K562 (cell line): ENCODE measurements at places on chromosomes 3 and 15.

DNA sequence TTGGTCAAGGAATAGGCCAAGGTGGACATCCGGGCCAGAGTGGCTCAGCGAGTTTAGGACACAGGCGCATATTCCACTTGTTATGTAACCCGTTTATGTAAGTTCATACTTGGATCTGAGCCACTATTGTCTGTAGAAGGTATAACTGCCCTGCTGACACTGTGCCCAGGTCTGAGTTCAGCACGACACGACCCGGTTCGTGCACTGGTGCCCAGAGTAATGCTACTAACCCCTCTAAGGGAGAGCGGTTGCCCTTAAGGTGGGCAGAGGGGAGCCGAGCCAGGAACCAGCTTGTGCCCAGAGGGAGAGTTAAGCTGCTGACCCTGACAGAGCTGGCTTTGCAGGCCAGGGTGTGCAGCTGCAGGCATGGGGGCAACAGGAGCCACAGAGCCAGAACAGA lies 1.9 kb upstream of the ULK4 start:
- no peak for DNase-seq
- no peaks in the 10 kb centered on the region for H3K36me3 ChIP-seq
- H3K27ac ChIP-seq, result no peak overlapping the region
- H3K27me3 ChIP-seq, result no peaks in the 10 kb centered on the region

DNA sequence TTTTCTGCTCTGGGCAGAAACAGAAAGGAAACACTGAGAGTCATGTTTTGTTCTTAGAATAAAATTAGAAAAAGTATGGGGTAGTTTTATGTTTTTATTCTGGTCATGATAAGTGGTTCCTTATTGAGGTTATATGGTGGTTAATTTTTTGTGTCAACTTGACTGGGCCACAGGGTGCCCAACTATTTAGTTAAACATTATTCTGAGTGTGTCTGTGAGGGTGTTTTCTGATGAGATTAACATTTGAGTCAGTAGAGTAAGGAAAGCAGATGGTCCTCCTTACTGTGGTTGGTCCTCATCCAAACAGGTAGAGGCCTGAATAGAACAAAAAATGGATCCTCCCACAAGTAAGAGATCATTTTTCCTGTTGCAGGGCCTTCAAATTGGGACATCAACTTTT lies 98.9 kb downstream of the C3orf38 start:
- DNase-seq, result no peak
- no peaks in the 10 kb centered on the region for H3K36me3 ChIP-seq
- H3K27me3 ChIP-seq, result no peaks in the 10 kb centered on the region
- H3K27ac ChIP-seq, result no peak overlapping the region
- H3K4me1 ChIP-seq, result no peaks in the 10 kb centered on the region

DNA sequence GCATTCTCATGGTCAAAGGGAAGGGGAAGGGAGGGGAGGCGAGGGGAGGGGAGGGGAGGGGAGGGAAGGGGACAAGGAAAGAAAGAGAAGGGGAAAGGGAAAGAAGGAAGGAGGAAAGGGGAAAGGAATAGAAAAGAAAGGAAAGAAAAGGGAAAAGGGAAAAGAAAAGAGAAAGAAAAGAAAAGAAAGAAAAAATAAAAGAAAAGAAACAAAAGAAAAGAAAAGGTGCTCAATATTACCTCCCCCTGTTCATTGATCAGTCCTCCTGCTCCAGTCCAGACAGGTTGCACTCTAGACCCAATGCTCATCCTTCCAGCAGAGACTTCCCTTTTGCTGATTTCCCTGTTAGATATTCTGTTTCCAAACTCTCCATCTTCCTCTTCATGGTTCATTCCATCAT lies 18.0 kb upstream of the OR5K3 start:
- no peaks in the 10 kb centered on the region for H3K36me3 ChIP-seq
- no peak overlapping the region for H3K4me3 ChIP-seq
- no peaks in the 10 kb centered on the region for H3K4me1 ChIP-seq
- H3K27ac ChIP-seq, result no peak overlapping the region
- DNase-seq, result no peak

- H3K4me1 ChIP-seq, result peaks cover 2% of the 10 kb centered on the region; the same call in 2 of the 3 replicates
- no peak overlapping the region for H3K4me3 ChIP-seq
- no peaks in the 10 kb centered on the region for H3K27me3 ChIP-seq
- no peak for DNase-seq
- no peak overlapping the region for H3K27ac ChIP-seq
- peaks cover 65% of the 10 kb centered on the region for H3K36me3 ChIP-seq
Observed at GRCh38 chr3:185656321-185656840, 70.3 kb downstream of the SENP2 start.

GRCh38 chr15:34820110-34820509 lies 24.8 kb upstream of the ACTC1 start:
- no peaks in the 10 kb centered on the region for H3K27me3 ChIP-seq
- no peak for DNase-seq
- no peak overlapping the region for H3K4me3 ChIP-seq
- H3K27ac ChIP-seq, result no peak overlapping the region

- peaks cover 16% of the 10 kb centered on the region for H3K36me3 ChIP-seq
- DNase-seq, result no peak
- no peaks in the 10 kb centered on the region for H3K4me1 ChIP-seq
- H3K27me3 ChIP-seq, result no peaks in the 10 kb centered on the region
- no peak overlapping the region for H3K4me3 ChIP-seq
Observed at GRCh38 chr3:172384836-172385235, 63.4 kb downstream of the GHSR start.

DNA sequence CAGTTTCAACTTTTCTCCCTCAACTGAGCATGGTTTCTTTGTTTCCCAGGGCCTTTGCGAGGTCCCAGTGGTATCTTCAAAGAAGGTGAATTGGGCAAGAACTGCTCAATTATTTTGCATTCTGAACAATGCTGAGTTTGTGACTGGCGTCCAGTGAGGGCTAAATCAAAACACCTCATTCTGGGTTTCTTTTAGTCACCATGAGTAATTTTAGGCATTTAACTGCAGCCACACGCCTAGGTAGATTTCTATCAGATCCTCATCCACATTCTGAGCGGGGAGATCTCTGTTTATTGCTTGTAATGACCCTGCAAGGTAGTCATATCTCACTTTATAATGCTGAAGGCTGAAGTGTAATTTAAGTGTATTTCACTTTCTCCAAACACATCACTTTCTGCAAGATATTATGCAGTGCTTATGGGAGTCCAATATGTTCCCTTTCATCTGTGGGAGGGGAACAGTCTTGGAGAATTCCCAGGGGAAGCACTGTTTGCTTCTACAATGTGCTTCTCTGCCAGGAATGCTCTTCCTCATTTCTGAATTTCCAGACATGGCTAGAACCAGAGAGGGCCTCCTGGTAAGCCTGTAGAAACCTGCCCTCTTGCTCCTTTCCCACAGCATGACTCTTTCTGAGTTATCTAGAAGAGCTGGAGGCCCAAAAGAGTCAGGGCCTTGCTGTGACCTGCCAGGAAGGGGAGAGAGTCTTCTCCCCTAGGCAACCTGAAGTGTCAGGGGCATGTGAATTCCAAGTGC lies 91.7 kb downstream of the FRMD4B start:
- no peak overlapping the region for H3K27ac ChIP-seq
- H3K27me3 ChIP-seq, result peaks cover 7% of the 10 kb centered on the region; the same call in 1 of the 2 replicates
- H3K4me1 ChIP-seq, result no peaks in the 10 kb centered on the region
- H3K4me3 ChIP-seq, result no peak overlapping the region

DNA sequence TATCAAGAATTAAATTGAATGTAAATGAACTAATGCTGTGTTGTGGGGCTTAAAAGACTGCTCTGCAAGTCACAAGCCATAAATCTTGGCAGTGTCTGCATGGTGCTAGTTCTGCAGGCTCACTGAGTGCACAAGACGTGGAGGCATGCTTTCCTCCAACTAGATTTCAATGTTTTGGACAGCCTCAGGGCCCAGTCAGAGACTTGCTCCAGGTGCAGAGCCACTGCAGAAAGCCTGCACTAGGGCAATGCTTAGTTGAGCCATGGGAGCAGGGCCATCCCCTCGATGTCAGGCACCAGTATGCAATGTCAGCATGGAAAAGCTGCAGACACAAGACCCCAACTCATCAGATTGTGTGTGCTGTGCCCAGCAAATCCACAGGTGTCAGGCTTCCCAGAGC lies 234.5 kb upstream of the CDIN1 start:
- no peaks in the 10 kb centered on the region for H3K36me3 ChIP-seq
- H3K4me1 ChIP-seq, result no peaks in the 10 kb centered on the region
- no peak overlapping the region for H3K27ac ChIP-seq
- H3K27me3 ChIP-seq, result no peaks in the 10 kb centered on the region

DNA sequence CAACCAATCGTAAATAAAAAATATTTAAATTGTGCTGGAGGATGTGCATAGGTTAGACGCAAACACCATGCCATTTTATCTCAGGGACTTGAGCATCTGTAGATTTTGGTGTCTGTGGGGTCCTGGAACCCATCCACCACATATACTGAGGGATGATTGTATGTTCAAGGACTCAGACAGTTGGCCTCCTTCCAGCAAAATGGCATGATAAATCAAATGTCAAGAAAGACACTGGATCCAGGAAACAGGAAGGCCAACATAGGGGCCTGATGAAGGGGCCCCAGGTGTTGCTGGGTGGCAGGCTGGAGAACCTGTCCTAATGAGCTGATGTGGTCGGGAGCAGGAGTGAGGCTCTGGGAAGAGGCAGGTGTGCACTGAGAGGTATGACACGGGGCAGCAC lies 289.5 kb downstream of the GABRG3 start:
- H3K36me3 ChIP-seq, result no peaks in the 10 kb centered on the region
- no peak for DNase-seq
- no peak overlapping the region for H3K27ac ChIP-seq
- no peak overlapping the region for H3K4me3 ChIP-seq

DNA sequence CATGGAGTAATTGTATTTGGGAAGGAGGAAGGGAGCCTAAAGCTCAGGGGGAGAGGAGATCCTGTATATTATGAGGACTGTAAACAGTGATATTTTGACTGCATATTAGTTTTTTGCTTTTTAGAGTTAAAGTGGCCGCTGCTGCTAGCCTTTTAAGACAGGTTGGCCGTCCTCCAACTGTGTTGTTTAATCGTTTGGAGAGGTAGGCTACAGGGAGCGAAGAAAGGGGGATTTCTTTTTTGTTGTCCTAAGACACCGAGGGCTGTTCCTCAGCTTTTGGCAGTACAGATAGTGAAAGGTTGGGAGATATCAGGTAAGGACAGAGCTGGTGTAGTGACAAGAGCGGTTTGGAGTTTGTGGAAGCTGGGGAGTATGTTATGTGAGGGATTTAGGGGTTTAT lies 38.2 kb upstream of the RNF7 start:
- H3K4me1 ChIP-seq, result peaks cover 13% of the 10 kb centered on the region
- no peak for DNase-seq
- no peaks in the 10 kb centered on the region for H3K27me3 ChIP-seq
- H3K4me3 ChIP-seq, result no peak overlapping the region
- no peak overlapping the region for H3K27ac ChIP-seq
- H3K36me3 ChIP-seq, result no peaks in the 10 kb centered on the region

DNA sequence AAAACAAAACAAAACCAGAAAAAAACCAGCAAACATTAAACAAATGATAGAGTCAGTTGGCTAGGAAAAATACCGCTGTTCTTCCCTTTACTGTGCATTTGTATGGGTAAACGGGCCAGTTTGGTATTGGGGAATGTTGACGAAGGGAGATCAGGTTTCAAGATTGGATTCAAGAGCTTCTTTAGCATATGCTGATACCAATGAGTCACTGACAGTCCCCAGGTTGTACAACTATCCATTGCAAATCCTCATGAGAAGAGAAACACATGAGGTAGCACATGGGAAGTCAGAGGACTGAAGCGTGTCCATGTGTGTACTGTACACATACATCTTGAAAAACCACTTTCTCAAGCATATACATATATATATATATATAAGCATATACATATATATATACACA lies 25.6 kb downstream of the TIGIT start:
- DNase-seq, result no peak
- H3K36me3 ChIP-seq, result no peaks in the 10 kb centered on the region
- H3K27ac ChIP-seq, result no peak overlapping the region
- H3K4me1 ChIP-seq, result no peaks in the 10 kb centered on the region
- H3K27me3 ChIP-seq, result no peaks in the 10 kb centered on the region

DNA sequence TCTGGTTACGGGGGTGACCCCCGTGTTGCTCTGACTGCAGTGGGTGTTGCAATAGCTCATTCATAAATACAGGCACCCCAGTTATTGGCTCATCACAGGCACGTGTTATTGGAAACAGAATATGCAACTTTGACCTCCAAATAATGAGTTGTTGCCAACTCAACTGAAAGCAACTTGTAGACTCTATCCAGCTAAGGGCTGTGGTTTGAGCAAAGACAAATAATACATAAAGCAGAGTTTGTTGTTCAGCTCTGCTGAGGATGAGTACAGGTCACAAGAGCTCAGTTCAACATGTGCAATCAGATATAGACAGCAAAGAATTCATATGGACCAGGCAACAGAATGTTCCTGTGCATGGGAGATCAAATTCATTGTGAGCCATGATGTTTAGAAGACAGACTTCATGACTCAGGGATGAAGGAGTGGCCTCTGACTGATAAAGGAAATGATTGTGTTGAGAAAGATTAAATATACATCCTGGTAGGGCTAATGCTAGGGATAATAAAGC lies 87.6 kb upstream of the LRIG1 start:
- H3K27me3 ChIP-seq, result no peaks in the 10 kb centered on the region
- DNase-seq, result no peak
- no peaks in the 10 kb centered on the region for H3K36me3 ChIP-seq
- no peaks in the 10 kb centered on the region for H3K4me1 ChIP-seq
- no peak overlapping the region for H3K27ac ChIP-seq
- H3K4me3 ChIP-seq, result no peak overlapping the region

DNA sequence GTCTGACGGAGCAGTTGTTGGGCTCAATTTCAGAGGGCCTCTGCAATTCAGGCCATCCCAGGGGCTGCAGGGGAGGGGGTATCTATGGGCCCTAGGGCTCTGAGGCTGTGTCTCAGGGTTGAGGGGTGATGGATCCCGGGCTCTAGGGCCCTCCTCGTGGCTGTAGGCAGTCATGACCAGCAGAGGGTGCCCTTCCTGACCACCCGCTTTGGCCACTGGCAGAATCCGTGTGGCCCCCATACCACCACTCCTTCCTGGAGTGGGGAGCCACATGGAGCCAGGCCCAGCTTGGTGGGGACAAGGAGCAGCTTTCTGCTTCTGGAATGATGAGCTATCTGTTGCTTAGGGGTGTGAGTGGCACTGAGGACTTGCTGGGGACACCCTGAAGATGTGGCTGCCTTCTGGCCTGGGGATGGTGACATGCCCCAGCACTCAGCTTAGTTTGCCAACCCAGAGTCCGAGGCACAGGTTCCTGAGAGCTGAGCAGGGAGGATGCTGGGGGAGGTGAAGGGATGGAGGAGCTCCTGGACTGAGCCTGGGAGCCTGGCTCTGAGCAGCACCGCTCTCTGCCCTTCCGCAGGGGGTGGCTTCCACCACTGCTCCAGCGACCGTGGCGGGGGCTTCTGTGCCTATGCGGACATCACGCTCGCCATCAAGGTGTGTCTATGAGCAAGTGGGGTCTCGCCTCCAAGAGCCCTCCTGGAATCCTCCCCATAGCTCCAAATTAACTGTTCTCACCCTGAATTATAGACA lies 20.2 kb downstream of the HDAC11 start:
- H3K27me3 ChIP-seq, result no peaks in the 10 kb centered on the region; the same call in 2 of the 3 replicates
- H3K4me1 ChIP-seq, result peaks cover 10% of the 10 kb centered on the region
- no peaks in the 10 kb centered on the region for H3K36me3 ChIP-seq
- peak; percentile 64 for DNase-seq
- H3K4me3 ChIP-seq, result no peak overlapping the region

GRCh38 chr3:177694316-177694715 lies 497.0 kb upstream of the TBL1XR1 start:
- no peak overlapping the region for H3K27ac ChIP-seq
- no peaks in the 10 kb centered on the region for H3K27me3 ChIP-seq
- no peaks in the 10 kb centered on the region for H3K36me3 ChIP-seq
- H3K4me3 ChIP-seq, result no peak overlapping the region
- no peak for DNase-seq
